ENCODE measurements at places on chromosomes 2 and 18. TPM values are rescaled to one million over a fixed set of nuclear protein-coding genes. Genes with fewer than 3 reads are reported as not detected.

The SCN1A gene
- total RNA-seq, result not detected

The RAB1A gene
- total RNA-seq, result 58.4 TPM

The NDUFV2 gene
- 222 TPM for total RNA-seq

The ACMSD gene
- not detected for total RNA-seq

The PARD3B gene
- total RNA-seq, result 0.16 TPM

The CSRNP3 gene
- not detected for total RNA-seq

The GALNT3 gene
- 13.8 TPM for total RNA-seq

The KCNG3 gene
- total RNA-seq, result not detected

The NXPH2 gene
- not detected for total RNA-seq

The C2orf15 gene
- total RNA-seq, result 0.58 TPM

The TIGD1 gene
- total RNA-seq, result 9.6 TPM

The ICOS gene
- total RNA-seq, result 26.9 TPM

The SLC4A3 gene
- total RNA-seq, result not detected

The ERMN gene
- total RNA-seq, result 3.7 TPM

The CLEC4F gene
- not detected for total RNA-seq

The RGPD3 gene
- total RNA-seq, result not detected

The ASB18 gene
- not detected for total RNA-seq

The MC4R gene
- not detected for total RNA-seq

The RIT2 gene
- not detected for total RNA-seq

The TBR1 gene
- 0.05 TPM for total RNA-seq

The ZFP36L2 gene
- 118 TPM for total RNA-seq

The UGT1A8 gene
- not detected for total RNA-seq

The LYG1 gene
- 1.8 TPM for total RNA-seq

The POLE4 gene
- 49.3 TPM for total RNA-seq

The ZNF397 gene
- 10.8 TPM for total RNA-seq

The LCT gene
- 0.56 TPM for total RNA-seq

The KCNE4 gene
- not detected for total RNA-seq

The EFHD1 gene
- total RNA-seq, result 1.4 TPM

The GAL3ST2 gene
- total RNA-seq, result 0.20 TPM

The PSD4 gene
- total RNA-seq, result 388 TPM

The DQX1 gene
- 0.94 TPM for total RNA-seq

The CFLAR gene
- 193 TPM for total RNA-seq

The RAPGEF4 gene
- total RNA-seq, result not detected

The ALPG gene
- total RNA-seq, result not detected

Measured in activated CD8-positive, alpha-beta memory T cell treated with anti-CD3 and anti-CD28 coated beads, Interleukin-2, amount 10 ng/mL, durations not matched to agents 7 days and 5 days (primary cell).